ENCODE measurements at places on chromosomes 1 and 21. TPM values are rescaled to one million over a fixed set of nuclear protein-coding genes. Genes with fewer than 3 reads are reported as not detected.

DNA sequence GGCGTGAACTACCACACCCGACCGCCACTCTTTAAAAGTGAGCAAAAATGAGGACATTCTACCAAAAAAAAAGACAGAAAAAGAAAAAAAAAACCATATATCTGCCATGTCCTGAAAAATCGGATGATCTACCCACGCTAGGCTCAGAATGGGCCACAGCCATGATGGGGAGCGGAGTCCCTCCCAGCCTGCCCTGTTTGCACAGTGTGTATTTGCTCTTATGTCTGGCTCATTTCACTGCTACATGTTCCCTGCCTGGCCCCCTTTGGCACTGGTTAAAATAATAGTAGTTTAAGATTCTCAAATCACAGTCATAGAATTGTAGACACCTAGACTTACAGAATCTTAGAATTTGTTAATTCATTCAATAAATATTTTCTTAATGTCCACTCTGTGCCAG, 121.9 kb downstream of the PTPRU start:
- no peak for DNase-seq

CFAP141 gene
- polyA plus RNA-seq: not detected

DNA sequence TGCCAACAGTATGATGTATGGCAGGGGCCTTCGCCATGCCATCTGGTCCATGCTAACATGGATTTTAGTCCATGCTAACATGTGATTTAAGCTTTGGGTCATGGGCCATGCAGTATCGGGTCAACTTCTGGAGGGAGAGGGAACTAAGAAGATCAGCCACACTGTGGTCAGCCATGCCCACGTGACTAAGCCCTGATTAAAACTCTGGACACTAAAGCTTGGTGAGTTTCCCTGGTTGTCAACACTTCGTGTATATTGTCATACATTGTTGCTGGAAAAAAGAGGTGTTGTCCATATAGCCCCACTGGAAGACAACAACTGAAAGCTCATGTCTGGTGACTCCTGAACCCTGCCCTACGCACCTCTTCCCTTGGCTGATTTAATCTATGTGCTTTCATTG, 90.5 kb downstream of the SUSD4 start:
- DNase-seq: no peak

- DNase-seq: no peak
These were observed 54.9 kb upstream of the B3GALT2 start for GRCh38 chr1:193241132-193241827.

OR2AK2 gene
- polyA plus RNA-seq: not detected

GRCh38 chr1:19478322-19478721, 7.0 kb downstream of the CAPZB start:
- DNase-seq: no peak

- no peak for DNase-seq
These were observed 18.5 kb downstream of the OR2T1 start for GRCh38 chr1:248421384-248421783.

DNA sequence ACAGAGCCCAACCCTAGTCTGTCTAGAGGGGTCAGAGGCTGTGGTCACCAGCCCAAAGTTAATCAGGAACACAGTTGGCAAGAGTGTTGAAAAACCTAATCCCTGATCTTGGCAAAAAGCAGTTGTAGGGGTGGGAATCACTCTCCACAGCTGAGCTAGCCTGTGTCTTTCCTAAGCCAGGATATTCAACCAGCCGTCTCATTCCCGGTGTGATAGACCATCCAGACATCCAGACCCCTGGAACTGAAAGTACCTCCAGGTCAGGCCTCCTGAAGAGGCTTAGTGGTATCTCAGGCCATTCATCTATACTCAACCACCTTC, 4.9 kb downstream of the LHX9 start:
- no peak for DNase-seq

DNA sequence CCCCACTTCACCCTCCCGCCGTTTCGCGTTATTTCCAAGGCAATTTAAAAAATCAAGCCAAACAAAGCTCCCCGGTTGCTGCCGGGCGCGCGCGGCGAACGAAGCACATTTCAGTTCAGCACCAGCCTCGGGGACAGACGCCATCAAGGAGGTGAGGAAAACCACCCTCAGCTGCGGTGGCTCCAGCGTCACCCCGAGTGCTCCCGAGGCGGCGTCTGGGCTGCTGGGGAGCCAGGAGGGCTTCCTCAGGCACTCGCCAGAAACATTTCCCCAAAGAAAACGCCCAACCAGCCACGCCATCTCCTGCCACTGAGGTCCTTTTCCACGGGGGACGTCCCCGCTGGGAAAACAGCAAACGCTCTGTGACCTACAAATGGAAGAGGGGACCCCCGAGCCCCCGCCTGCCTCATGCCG, 623 bp downstream of the GNG4 start:
- peak; percentile 90 for DNase-seq

- DNase-seq: no peak
These were observed 61.4 kb upstream of the KIRREL1 start for GRCh38 chr1:157932069-157932468.

DNA sequence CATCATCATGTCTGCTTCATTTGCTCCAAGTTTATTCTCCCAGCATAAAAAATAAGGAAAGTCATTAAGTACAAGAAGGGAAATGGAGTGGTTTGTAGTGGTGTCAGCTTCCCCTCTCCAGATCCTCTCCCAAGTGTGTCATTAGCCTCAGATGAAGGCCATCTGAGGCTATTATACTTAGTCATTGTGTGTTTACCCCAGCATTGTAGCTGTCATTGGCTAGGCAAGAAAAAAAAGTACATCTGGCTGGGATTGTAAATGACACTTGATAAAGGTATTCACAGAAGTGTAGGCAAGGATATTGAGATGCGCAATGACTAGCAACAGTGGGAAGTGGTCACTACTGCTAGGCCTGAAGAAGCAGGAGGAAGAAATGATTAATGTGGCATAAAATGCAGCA, 316.9 kb upstream of the SGIP1 start:
- DNase-seq: no peak

DNA sequence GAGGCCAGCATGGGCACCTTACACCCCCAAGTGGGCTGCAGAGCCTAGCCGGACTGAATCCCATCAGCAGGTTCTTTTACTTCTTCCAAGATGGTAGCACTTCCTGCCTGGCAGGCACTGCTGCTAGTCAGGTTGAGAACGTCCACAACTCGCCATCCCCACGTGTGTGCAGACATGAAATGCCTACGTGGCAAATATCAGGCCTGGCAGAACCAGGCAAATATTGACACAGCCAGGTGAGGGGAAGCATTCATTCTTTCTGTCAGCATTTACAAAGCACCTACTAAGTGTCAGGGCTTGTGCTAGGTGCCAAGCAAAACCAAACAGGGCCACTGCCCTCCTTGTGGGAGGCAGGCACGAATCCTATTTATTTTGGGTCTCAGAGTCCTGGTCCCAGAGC, 52.3 kb upstream of the SIM2 start:
- no peak for DNase-seq

GRCh38 chr21:39726133-39726532, 18.9 kb upstream of the IGSF5 start:
- DNase-seq: no peak

PLEKHM2 gene
- 68.3 TPM for polyA plus RNA-seq

CRP gene
- not detected for polyA plus RNA-seq

DNA sequence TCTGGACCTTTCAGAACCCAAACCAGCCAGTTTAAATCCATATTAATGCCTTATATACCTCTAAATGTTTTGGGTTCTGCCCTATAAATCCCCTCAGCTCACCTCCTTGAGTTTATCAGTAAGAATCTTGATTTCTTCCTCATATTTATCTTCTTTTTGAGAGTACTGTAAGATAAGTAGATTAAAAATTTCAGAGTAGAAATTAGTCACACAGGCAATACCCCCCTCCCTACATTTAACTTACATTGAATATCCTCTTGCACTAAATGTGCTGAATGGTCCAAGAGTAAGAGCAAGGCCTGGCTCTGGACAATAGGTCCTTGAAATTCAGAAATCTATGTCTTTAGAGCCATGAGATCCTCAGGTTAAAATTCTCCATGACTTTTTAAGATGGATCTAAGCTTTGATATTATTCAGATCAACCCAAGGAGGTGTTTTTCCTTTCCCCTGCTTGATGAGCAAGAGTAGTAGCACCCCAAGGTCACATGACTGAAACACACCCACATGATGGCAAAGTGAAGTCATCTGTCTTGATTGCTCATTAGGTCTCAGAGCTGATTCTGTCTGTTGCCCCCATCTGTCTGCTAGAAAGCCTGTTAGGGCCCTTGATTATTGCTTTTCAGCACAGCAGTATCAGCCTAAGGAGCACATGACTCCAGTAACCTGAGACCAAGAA, 15.8 kb upstream of the NUP210L start:
- DNase-seq: no peak

- DNase-seq: no peak
These were observed 138.3 kb downstream of the PGBD5 start for GRCh38 chr1:230287674-230288315.

SPRR1A gene
- not detected for polyA plus RNA-seq

LORICRIN gene
- polyA plus RNA-seq: not detected

- no peak for DNase-seq
These were observed 23.2 kb upstream of the TMEM222 start for GRCh38 chr1:27298632-27299384.

DCDC2B gene
- polyA plus RNA-seq: 0.64 TPM

- no peak for DNase-seq
These were observed 49.5 kb downstream of the EPS15 start for GRCh38 chr1:51469518-51469917.

KRTAP12-1 gene
- polyA plus RNA-seq: not detected

TDRD10 gene
- 0.54 TPM for polyA plus RNA-seq

DNA sequence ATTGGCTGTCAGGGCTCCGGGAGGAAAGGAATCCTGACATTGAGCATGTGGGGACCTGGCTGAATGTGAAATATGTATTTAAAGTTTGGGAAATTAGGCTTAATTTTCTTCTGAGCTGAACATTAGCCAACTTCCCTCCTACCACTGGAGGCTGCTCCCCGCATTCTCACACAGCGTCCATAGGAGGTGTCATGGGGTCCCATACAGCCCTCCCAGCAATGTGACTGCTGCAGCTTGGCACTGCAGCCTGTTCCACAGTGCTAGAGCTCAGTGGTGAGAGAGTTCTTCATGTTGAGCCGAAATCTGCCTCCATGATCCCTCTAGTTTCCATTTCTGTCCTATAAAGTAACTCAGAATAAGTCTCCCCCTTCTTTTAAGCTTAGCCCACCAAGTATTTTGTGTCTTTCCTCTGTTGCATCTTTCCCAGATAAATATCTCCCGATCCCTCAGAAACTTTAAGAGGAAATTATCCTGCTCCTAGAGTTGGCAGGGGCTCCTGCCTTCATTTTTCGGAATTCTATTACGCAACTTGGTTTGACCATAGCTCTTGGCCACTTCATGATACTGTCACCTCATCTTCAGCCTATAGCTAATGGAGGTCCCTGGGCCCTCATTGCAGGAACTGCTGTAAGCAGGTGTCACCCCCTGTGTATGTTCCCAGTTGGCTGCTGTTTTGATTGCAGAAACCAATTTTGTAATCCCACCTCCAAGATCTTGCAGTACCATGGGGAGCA, 2.0 kb downstream of the FCRL6 start:
- DNase-seq: no peak

RNU1-1 gene
- polyA plus RNA-seq: not detected
